Activated CD8-positive, alpha-beta memory T cell treated with anti-CD3 and anti-CD28 coated beads for 1 hour (primary cell): ENCODE measurements at places on chromosomes 16 and 17.

GRCh38 chr16:50126183-50126582 lies 26.9 kb upstream of the TENT4B start:
- DNase-seq, result no peak

- DNase-seq, result no peak
These were observed 20.4 kb upstream of the WDR45B start for GRCh38 chr17:82668631-82669099.

- no peak for DNase-seq
These were observed 67.2 kb downstream of the USP22 start for GRCh38 chr17:20975566-20975965.

DNA sequence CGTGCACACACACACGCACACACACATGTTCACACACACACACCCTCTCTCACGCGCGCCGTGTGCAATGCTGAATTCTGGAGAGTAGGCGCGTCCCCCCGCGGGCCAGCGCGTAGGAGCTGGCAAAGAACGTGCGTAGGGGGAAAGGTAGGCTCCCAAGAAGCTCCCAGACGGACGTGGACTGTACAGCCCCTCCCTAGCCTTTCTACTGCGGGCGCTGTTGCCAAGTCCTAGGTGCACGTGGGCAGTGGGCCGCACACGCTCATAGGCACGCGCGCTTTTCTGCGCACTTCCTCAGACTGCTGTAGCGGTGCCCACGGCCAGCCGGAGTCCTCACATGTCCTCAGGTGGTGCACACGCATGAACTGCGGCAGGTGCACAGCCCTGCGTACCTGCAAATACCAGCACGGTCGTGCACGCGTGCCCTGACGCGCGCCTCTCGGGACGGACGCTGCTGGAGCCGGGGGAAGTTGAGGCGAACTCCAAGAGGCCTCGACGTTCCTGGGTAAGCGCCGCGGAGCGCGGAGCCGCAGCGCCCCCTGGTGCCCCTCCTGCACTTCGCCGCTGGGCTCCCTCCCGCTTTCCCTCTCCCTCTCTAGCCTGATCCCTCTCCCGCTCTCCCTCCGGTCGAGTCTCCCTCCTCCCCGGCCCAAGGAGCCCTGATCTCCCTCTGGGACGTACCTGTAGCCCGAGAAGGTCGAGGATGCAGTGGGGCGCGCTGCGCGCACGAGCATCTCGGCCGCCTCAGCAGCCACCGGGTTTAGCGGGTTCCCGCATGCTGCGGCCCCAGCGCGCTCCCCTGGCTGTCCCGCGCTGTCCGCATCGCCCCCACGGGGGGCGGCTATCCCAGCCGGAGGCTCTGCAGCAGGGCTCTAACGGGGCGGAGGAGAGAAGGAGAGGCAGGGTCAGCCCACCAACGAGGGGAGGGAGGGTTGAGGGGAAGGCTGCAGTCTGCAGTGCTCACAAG lies 749 bp downstream of the GRIN2A start:
- DNase-seq, result no peak

DNA sequence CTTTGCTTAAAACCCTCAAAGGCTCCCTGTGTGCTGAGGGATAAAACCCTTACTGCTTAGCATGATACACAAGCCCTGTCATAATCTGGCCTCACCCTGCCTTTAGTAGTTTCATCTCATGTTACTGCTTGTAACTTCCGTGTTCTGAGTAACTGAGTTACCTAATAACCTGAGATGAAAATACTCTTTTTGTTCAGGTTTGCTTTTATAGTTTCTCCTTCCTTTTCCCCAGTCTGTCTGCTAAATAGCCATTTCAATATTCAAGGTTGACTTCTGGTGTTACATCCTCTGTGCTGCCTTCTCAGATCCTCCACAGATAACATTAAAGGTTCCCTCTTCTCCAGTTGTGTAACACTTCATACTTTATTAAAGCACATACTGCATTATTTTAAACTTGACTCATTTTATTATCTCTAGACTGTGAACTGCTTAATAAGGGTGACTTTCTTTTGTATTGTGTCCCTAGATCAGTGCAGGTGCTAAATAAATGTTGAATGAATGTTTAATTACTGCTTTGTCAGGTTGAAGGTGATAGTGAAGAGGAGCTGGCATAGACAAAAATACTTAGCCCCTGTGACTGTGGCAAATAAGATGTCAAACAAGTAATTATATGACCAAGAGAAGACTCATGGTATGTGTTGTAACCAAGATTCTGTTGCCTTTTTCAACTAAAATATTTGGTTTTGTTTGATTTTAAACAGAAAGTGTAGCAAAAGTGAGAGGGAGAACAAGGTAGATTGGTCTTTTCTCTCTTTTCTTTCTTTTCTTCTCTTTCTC lies 47.8 kb downstream of the NFAT5 start:
- DNase-seq, result no peak

DNA sequence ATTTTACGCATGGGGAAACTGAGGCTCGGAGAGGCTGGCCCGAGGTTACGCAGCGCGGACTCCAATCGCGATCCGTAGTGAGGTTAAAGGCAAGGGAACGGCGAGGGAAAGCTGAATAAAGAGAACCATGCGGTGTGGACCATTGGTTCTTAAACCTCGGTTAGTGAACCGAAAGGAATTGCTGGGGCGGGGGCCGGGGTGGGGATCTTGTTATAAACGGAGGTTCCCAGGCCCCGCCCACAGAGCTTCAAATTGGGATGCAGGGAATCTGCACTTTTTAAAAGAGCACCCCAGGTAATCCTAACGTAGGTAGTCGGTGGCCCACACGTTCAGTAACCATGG lies 524 bp downstream of the IQCK start:
- DNase-seq, result no peak

GRCh38 chr17:4066210-4066609 lies 76.6 kb downstream of the ZZEF1 start:
- no peak for DNase-seq

GRCh38 chr16:54027062-54027461 lies 259.5 kb downstream of the IRX3 start:
- DNase-seq, result no peak

- no peak for DNase-seq
These were observed 676.3 kb upstream of the GOT2 start for GRCh38 chr16:59410451-59410850.

DNA sequence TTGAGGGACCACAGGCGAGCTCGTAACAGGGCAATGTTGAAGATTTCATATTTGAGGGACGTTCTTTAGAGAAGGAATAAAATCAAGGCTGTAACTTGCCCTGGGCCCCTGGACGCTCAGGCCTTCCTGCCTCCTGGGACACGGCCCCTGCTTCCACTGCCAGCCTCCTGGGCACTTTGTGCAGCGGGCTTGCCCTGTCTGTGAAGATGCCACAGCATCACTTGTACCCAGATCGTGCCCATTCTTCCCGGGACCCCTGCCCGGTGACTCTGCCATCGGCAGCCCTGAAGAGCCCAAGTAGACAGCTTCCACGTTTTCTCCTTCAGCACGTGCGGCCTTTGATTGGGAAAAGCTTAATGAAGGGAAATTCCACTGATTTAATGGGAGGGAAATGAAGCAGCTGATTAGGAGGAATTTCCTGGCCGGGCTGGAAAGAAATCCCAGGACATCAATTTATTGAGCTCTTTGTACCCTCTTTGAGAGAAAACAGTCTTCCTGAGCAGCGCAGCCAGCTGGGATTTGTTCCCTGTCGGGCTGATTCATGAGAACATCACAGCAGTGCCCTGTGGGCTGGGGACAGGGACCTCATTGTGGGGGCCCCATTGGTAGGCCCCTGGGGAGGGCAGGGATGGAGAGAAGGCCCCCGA lies 71.5 kb downstream of the CRISPLD2 start:
- DNase-seq, result no peak

DNA sequence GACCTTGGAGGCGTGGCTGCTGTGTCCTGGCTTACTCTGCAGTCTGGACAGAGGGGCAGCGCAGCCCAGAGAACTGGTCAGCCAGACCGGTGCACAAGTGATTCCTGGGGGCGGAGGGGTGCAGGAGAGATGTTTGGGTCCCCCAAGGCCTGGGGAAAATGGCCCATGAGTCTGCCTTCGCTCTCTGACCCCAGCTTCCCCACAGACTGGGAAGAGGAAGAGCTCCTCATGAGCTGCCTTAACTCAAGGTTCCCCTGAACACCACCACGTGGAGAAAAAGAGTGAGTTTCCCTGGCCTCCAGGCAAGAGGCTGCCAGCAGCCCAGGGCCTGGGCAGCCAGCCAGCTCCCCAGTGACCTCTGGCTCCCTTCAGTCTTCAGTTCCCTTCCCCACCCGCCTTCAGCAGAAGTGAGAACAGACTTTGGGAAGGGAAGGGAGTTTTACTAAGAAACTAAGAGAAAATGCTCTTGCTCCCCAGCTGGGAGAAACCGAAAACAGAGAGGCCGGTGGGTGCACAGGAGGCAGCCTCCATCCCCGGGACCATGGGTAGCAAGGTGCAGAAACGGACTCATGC lies 2.0 kb upstream of the C17orf99 start:
- no peak for DNase-seq

GRCh38 chr17:18157354-18157985 lies 26.2 kb upstream of the ALKBH5 start:
- no peak for DNase-seq

DNA sequence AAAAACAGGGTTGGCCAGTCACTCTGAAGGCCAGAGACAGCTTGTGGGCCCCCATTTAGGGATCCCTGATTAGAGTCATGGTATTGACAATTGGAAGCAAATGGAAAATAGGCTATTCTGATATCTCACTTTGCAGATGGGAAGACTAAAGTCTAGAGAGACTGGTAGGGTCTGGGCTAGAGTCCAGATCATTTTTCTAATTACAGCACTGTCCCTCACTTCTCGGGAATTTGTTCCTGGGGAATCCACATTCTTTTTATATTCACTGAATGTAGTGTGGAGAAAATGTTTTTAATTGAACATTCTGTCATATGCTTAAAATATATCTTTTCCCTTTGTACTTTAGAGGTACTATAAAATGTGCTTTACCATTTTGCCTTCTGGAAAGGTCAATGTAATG lies 1.1 kb downstream of the KATNIP start:
- DNase-seq, result no peak

GRCh38 chr16:89829630-89830437 lies 1.6 kb downstream of the SPIRE2 start:
- no peak for DNase-seq

GRCh38 chr16:28210979-28211588 lies 681 bp downstream of the XPO6 start:
- DNase-seq, result no peak

- DNase-seq, result no peak
These were observed 425.1 kb downstream of the UTP18 start for GRCh38 chr17:51685287-51685909.

DNA sequence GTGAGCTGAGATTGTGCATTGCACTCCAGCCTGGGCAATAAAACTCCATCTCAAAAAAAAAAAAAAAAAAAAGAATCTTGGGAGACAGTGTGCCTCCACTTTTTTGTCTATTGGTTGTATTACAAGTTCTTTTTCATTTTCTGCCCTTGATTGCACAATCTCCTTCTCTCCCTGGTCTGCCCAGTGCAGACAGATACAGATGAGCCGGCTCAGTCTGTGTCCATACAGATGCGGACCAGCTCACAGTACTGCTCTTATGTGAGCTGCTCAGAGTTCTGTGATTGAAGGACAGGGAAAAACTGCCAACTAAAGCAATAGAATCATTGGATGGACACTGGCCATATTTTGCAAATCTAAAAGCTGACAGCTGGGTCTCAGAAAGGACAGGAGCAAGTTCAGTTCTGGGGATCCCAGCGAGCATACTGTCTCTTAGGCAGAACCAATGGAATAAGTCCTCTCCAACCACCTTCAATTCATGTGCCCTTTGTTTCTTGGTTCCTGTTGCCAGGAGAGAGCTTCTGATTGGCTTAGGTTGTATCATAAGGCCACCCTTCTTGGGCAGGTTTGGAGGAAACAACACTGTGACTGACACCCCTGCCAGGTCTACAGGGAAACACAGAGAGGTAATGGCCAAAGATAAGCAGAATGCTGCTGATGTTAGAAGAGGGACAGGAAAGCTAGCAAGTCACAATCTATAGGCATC lies 495.6 kb upstream of the HSBP1 start:
- no peak for DNase-seq

DNA sequence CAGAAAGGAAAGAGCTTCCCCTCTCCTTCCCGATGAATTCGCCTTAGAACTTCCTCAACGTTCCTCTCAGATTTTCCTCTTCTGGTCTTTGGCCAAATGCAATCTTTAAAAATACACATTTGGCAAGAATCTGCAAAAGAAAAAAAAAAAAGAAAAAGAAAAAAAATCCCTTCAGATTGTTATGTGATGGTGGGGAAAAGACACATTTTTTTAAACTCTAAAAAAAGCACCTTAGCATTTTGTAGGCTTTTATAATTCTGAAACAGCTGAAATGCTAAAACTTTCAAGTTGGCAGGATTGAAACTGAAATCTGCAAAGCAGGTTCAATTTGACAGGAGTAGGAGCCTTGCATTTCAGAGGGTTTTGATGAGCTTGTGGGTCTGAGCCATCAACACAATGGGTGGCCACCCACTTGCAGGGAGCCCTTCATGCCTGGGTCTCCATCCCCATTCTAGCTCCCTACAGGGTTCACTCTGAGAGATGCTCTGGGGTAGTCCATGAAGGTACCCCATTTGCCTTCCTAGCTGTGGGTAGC lies 33.1 kb downstream of the CACNG3 start:
- DNase-seq, result no peak

DNA sequence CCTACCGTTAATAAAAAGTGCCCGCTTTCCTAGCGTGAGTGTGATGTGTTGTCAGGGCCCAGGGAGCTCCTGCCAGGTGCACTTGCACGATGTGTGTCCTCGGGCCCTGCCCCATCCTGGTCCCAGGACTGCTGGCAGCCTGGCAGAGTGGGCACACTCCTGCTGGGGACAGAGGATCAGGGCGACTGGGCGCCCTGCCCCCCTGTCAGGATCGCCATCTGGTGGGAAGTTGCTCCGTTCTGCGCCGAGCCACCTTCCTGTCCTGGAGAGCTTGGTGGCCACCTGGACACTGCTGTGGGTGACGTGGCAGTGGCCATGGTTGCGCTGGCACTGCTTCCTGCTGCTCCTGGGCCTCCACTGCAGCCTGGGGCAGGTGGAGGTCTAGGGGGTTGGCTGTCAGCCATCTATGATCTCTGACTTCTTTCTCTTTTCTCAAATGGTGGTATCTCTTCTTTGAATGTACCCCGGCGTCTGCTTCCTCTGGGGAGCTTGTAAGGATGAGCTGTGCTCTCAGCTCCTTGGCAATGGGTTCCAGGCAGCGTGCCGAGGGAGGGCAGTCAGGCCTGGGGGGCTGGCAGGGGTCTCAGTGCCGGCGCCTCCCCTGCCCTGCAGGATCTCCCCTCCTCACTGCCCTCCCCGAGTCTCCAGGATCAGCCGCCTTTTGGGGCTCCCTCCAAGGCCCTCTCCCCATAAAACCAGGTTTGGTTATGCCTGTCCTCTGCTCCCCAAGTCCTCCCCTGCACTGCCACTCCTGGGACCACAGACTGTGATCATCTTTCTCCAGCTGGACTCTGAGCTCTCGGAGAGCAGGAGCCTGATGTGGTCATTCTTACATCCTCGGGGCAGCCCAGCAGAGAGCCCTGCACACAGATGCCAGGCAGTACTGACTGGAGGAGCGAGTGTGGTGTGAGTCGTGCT lies 76.9 kb downstream of the AMFR start:
- DNase-seq, result no peak

GRCh38 chr17:82583720-82584234 lies 64.2 kb downstream of the FOXK2 start:
- DNase-seq, result no peak
